Bone marrow (tissue), 2 donors: ENCODE measurements at places on chromosomes 4 and X.

DNA sequence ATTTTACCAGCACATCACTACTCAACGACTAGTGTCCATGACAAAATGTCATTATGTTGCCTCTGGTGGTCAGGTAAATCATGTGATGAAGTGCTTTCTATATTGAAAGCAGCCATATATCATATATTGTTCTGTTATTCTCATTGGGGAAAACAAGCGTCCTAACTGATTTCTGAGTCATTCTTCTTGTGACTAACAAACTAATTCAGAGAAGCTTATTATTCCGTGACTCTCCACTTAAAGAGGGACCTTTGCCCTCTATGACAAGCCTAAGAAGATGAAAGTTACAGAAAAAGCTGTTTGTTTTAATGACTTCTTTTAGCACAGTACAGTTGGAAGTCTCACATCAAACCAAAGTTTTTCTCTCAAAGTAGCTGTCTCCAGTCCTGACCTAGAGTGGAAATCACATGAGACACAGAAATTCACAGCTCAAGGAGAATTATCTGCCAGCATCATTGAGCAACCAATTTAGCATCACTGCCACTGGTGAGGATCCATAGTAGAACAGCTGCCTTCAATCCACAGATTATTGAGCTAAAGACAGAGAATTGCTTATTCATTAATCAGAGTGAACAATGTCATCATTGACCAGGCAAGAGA, 36.4 kb downstream of the ASB9 start:
- no peak for DNase-seq

- DNase-seq = no peak
Measured at GRCh38 chr4:33518856-33519255, 2725.5 kb downstream of the ARAP2 start.

DNA sequence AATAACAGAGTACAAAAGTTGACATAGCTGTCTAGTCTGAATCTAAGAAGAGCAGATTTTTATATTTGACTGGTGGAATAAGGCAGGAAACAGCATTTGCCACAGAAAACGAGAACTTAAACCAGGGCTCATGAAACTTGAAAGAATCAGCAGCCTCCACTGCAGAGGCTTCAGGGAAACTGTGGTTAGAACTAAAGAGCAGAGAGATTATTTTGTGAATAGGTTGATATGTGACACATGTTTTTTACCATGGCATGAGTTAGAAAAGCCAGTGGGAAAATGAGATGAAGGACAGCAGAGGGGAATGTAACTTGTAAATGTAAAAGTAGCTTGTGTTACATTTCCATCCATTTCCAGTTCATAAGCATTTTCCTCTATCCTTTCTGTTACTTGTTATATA, 63.7 kb upstream of the CAMK2D start:
- no peak for DNase-seq

- DNase-seq = no peak
Measured at GRCh38 chrX:70552130-70552704, 107.6 kb downstream of the DLG3 start.

DNA sequence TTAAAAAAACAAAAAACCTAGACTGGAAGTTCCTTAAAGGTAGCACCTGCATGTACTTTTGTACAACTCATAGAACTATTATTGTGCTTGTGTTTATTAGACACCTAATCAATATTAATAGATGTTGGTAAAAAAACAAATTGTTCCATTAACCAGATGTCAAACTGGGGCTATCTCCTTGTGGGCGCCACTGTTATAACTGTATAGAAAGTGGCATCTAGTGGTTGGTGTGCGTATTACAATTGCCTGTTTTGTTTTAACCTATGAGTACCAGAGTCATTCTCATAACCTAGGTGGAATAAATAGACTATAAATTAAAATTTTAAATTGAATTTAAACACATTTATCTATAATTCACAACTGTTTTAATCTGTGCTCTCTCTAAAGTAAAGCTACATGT, 97.4 kb downstream of the COL4A5 start:
- no peak for DNase-seq
